ENCODE measurements at places on chromosomes 6 and 20.
A peak's percentile ranks its signal among the peaks of the same experiment; 100 is the strongest.

DNA sequence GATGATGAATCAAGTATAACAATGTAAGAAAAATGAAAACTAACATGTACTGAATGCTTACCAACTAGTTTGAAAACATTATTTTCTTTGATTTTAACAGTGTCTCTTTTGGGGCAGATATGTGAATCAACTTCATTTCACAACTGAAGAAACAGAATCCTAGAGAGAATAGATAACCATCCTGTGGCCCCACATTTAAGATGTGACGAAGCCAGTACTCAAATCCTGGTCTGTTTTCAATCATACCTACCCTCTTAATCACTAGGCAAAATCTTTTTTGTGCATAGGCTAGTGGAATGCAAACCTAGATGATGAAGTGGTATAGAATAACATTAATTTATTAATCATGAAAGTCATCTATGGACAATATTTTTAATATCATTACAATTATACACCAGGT lies 371.6 kb upstream of the EPHA7 start:
- no peak for DNase-seq

DNA sequence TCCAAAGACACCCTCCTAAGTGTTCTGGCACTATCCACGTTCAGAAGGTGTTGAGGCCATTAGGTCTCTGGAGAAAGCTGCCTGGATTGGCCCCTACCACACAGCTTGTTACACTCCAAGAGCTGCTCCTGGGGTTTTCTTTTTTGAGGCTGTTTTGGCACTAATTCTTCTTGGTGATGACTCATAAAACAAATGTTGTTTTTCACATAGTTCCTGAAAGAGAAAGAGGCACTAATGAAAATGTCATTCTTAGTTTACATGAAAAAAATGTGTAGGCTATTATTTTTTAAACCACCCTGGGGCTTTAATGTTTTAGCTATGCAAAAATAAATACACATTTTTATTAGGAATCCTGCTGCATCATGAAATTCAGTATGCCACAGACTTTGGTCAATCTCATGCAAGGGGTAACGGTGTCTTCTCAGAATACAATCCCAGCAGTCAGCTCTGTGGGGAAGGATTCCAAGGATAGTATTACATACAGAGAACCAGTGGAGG lies 38.1 kb downstream of the TBPL1 start:
- DNase-seq, result no peak

DNA sequence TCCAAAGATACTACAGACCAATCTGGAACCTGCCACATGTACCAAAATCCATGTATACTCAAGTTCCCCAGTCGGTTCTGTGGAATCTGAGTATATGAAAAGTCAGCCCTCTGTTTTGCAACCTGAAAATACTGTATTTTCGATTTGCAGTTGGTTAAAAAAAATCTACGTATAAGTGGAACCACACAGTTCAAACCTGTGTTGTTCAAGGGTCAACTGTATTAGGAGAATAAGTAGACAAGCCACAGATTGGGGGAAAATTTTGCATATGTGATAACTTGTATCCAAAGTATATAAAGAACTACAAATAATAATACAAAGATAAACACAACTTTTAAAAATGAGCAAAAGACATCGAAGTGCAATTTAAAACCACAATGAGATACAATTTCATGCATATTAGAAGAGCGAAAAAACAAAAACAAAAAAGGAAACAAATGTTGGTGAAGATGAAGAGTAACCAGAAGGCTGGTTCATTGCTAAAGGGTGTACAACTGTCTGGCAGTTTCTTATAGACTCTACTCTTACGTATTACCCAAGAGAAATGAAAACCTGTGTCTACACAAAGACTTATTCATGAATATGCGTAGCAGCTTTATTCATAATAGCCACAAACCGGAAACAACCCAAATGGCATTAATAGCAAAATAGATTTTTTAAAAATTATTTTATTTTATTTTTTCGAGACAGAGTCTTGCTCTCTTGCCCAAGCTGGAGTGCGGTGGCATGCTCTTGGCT lies 180.8 kb downstream of the BCAS1 start:
- DNase-seq, result no peak

DNA sequence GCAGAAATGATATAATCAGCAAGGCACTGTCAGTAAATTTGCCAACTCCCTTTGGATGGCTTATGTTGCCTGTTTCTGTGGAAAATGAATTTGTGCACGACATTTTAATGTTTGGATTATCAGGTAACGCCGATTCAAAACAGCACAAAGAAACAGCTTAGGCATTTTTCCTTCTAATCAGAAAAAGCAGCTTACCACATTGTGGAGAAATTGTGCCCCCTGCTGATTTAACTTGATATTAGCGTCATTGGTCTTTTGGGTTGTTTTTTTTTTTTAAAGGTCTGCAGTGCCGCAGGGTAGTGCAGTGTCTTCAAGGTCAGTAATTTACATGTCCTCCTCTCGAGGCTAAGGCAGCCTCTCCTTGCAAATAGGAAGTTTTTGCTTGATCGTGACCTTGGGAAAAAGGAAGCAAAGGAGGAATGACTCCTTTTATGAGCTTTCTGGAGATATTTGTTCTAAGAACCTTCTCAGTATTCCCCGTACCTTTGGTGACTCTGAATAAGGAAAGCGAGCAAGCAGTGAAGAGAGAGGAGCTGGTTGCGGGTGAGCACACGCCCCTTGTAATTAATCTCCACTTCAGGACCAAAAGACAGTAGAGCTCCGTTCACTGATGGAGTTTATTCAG lies 79.1 kb downstream of the ELOVL4 start:
- DNase-seq, result peak; percentile 95

DNA sequence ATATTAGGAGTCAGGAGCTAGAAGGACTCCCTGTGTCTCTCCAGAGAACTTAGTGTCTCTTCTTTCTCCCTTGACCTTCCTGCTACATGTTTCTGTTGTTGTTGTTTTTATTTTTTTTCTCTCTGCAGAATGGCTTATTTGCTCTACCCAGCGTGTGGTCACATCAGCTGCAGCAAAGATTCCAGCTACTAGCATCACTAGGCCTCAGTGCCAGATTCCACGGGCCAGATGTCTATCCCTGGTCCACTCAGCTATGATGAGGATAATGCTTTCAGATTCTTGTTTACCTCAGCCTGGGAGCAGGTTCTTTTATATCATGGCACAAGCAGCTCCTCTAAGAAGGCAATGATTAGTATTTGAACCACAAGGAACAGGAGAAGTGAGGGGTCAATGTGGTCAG lies 110.0 kb downstream of the PLCB1 start:
- DNase-seq, result no peak

DNA sequence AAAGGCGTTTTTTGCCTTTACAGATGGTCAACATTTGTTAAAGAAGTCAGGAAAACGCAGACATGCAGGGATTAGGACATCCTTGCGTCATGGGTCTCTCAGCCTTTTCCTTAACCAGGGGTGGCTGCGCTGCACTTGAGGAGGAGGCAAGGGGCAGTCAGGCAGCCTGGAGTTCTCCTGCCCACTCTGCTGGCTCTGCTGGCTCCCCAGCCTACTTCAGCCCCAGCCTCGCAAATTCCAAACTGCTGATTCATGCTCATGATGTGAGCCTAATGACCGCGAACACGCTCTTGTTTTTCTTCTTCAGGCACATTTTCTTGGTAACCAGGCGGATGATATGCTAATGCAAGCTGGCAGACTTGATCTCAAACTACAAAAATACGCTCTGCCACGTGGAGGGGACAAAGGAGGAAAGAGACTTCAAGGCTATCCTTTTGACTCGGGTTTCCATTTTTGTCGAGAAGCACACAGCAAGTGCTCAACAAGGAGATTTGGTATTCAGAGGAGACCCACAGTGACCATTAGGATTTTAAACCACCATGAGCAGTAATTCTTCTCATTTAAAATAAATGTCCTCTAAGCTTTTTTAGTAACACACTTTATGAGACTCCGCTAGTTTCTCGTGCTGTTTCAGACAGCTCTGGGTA lies 290.3 kb upstream of the STXBP5 start:
- DNase-seq, result peak; percentile 74

DNA sequence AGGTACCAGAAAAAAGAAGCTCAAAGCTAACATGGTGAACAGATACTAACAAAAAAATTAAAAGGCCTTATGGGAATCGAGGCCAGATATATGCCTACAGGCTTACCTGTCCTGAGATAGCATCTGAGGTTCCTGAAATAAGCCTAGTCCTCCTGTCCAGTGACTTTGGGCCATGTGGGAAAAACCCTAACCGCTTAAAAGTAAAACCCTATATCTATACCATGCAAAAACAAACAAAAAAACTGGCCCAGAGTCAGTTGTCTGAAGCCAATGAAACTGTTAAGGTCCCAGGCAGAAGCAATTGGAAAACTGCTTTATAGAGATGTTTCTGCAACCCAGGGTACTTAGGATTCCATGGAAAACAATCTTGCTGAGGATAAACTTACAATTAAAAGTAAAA lies 122.9 kb downstream of the HIVEP1 start:
- DNase-seq, result no peak

Measured in brain (organoid and tissue), 16 donors.